ENCODE measurements at places on chromosomes 11 and 22.

DNA sequence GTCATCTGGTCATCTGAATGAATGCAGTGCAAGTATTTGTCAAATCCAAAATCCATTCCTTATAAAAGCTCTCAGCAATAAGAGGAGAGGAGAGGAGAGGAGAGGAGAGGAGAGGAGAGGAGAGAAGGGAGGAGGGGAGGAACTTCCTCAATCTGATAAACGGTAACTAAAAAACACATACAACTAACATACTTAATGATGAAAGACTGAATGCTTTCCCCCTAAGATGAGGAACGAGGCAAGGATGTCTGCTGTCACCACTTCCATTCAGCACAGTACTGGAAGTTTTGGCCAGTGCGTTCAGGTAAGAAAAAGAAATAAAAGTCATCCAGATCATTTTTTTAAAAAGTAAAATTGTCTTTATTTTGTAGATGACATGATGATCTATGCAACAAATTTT is 80.4 kb downstream of the CD82 start:
- DNase-seq = no peak

DNA sequence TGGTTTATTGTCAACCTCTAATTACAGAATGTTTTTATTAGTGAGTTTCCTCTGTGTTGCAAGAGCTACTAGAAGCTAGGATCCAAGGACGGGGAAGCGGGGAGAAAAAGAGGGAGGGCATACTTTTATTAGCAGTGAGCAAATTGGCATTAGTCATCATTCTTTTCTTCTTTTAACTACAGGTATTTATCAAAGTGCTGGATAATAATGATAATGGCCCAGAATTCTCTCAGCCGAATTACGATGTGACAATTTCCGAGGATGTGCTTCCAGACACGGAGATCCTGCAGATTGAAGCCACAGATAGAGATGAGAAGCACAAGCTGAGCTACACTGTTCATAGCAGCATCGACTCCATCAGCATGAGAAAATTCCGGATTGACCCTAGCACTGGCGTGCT is 179.7 kb upstream of the MTNR1B start:
- no peak for DNase-seq

DNA sequence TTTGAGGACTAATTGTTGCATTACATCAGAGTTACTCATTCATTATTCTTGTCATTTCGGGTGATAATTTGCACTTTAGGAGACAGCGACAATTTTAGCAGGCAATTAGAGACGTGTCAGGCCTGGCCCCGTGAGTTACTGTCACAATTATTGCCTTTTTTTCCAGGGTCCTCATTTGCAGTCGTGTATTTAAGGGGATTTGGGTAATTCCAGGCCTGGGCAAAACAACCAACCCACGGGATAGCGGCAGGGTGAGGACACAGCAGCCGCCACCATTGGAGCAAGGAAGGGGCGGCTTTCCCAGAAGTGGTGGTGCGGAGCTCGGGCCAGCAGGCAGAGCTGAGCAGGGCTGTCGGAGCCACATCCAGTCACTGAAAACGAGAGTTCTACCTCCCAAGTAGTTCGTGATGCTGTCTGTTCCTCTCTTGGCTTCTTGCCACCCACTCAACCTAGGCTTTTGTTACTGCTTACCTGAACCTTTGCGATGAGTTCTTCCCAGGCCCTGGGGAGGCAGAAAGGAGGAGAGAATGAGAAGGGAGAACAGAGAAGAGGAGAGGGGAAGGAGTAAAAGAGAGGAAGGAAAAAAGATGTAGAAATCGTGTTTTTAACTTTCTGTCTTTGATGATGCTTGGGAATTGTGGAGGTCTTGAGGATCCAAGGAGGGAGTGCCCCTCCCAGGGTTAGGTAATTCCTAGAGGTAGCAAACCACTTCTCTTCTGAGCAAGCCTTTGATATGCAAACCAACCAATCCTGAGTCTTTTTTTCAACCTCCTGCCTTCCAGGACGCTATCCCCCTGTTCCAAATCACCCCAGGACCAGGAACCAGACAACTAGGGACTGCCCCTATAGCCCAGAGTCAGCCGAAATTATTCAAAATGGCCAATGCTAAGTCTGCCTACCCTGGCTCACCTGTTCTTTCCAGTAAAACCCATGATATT is 236.1 kb downstream of the MIAT start:
- peak; percentile 40 for DNase-seq

DNA sequence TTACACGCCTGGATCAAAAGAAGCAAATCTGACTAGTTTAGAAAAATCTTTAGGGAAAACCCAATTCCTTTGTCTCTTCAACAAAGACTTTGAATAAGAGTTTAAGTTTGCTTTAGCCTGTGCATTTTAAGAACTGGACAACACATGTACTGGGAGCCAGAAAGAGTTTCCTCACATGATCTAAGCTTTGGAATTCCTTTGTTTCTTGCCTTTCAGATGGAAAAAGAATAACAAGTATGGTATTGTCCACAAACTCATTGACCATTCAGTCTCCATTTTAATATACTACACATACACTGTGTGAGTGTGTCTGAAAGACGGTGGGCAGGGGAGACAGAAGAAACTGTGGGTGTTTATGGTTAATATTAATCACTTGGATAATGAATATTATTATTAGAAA is 205.6 kb downstream of the MAML2 start:
- DNase-seq = no peak

DNA sequence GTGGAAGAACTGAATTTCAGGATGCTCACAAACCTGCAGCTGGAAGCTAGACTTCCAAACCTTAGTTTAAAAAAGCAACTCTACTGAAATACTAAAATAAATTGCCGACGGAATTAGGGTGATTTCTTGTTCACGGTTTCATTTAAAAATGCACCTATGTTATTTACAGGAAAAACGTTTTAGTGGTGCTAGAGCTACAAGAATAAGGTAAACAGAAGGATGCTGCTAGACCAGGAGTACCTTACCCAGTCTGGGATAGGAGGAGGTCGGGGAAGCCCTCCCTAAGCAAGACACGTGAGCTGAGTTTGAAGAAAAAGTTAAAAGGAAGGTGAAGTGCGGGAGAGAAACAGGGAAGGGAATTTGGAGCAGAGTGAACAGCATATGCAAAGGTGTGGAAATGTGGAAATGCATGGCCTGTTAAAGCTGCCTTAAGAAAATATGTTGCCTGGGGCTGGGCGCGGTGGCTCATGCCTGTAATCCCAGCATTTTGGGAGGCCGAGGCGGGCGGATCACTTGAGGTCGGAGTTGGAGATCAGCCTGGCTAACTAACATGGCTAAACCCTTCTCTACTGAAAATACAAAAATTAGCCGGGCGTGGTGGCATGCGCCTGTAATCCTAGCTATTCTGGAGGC is 1.4 kb upstream of the FTH1 start:
- no peak for DNase-seq

- DNase-seq = no peak
Measured at GRCh38 chr22:29604076-29604360, 585 bp downstream of the NF2 start.

DNA sequence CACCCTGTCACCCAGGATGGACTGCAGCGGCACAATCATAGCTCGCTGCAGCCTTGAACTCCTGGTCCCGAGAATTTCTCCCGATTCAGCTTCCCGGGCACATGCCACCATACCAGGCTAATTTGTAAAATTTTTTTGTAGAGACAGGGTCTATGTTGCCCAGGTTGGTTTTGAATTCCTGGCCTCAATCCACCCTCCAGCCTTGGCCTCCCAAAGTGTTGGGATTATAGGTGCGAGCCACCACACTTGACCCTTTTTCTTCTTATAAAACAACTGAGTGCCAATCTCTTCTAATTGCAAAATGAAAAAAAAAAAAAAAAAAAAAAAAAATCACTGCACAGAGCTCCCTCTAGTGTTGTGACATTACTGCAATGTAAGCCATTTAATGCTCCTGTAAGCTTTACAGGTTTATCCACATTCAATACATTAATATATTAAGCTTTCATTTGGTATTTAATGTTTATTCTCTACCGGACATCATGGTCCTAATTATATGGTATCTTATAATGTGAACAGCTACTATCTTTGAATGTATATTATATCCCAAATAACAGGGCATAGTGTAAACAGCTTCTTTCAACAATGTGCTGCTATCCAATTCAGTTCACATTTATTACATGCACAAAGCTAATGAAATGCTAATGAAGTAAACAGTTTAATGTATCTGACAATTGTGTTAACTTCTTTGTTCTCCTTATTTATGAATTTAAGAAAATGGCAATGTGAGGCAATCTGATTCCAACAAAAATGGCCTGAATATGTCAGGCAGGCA is 44.6 kb downstream of the COPB1 start:
- no peak for DNase-seq

GRCh38 chr22:27224485-27225374 is 567.3 kb downstream of the MIAT start:
- no peak for DNase-seq

Measured in NCI-H2081 treated with DMSO at 0.1 percent for 48 hours (cell line).